ENCODE measurements at places on chromosomes 3 and 15.

GRCh38 chr3:176920766-176921160 is 276.5 kb downstream of the TBL1XR1 start:
- DNase-seq = no peak

GRCh38 chr3:158845765-158846350 is 44.0 kb downstream of the MFSD1 start:
- no peak for DNase-seq

GRCh38 chr3:114698146-114699105 is 404.6 kb downstream of the TIGIT start:
- DNase-seq = no peak

DNA sequence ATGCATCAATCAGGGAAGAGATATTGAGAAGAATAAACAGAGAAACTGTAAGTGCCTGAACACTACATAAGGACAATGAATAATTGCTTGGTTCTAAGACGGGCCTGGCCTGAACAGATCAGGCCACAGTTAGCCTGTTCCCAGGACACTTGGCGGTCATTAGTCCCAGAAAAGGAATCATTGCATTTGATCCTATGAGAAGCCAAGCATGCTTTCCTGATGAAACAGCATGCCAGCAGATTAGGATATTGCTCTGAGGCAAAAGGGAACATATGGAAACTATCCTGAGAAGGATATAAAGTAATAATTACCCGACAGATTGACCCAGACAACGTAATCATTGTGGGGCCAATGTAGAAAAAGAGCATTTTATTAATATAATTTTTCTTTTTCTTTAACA is 51.9 kb downstream of the STRIT1 start:
- DNase-seq = no peak

DNA sequence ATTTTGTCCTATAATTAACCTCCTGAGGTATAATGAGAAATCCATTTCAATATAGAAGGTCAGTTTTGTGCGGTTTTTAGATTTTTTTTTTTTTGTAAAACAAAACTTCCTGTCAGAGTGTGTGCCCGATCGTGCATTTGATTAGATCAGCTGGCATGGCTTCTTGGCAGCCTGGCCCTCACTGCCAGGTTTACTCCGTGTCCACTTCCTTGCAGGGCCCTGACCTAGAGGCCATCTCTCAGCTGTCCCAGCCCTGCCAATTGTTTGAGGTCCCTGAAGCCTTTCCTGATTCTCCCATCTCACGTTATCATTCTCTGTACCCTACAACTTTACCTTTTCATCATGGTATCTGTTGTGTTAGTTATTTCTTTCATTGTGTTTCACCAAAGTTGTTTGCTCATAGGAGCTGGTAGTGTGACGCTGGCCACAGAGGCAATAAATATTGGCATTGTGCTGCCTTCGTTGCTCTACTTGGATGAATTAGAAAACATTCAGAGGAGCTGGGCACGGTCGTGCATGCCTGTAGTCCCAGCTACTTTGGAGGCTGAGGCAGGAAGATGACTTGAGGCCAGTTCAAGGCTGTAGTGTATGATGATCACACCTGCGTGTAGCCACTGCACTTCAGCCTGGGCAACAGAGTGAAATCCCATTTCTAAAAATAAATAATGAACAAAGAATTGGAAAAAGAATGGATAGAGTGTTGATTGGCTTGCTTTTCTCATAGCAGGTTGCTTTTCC is 202.0 kb downstream of the GHSR start:
- no peak for DNase-seq

- no peak for DNase-seq
Observed at GRCh38 chr15:56667517-56667916, 65.8 kb downstream of the ZNF280D start.

- no peak for DNase-seq
Observed at GRCh38 chr3:191358929-191359328, 28.6 kb upstream of the UTS2B start.

Data from stimulated activated CD8-positive, alpha-beta memory T cell treated with anti-CD3 and anti-CD28 coated beads, Interleukin-2, amount 100 ng/mL, for 1 hour (primary cell).